ENCODE measurements at places on chromosomes 6 and 20. TPM values are rescaled to one million over a fixed set of nuclear protein-coding genes. Genes with fewer than 3 reads are reported as not detected.

DNA sequence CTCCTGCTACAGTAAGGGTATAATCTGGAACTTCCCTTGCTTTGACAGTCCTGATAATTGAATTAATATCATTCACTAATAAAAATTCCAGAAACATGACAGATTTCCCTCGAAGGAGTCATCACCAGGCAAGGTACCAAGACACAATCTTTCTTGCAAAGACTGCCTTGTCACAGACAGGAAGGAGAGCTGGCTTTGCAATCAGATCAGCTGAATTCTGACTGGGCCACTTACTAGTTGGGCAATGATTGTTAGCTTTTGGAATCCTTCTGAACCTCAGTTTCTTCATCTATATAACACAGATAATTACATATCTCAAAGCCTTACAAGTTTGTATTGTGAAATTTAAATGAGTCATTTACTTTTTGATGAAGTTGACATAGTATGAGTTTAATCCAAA, 344.2 kb downstream of the RFPL4B start:
- no peak for DNase-seq

DNA sequence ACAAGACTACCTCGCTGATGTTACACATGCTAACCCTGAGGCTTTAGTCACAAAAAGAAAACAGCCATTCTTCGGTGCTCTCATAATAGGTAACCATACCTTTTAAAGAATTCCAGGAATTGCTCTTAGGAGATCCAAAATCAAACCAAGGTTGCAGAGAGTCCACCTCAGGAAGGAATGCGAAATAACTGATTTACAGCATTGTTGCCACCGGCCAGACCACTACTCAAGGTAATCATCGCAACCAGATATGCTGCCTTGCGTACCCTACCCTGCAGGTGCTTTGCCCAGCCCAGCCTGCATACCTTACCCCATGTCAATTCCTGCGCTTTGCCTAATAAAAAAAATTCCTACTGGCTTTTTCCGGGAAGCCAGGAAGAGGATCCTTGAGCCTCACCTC, 27.0 kb downstream of the NUP153 start:
- DNase-seq, result no peak

DNA sequence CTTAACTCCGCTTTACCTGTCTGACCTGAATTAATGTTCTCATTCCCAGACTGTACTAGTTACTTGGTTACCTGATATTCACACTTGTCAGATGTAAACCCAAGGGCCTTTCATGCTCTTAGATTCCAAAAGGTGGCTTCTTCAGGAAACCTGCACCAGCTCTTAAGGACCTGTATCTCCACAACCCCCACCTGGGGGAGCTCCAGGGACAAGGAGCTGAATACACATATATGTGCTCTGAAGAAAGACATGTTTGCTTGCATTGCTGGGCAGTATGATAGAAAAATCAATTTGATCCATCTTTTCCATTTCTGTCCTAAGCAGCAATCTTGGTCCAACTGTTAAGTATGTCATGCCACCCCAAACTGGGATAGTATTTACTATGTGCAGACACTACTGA, 64.8 kb upstream of the POU3F2 start:
- DNase-seq, result no peak

DNA sequence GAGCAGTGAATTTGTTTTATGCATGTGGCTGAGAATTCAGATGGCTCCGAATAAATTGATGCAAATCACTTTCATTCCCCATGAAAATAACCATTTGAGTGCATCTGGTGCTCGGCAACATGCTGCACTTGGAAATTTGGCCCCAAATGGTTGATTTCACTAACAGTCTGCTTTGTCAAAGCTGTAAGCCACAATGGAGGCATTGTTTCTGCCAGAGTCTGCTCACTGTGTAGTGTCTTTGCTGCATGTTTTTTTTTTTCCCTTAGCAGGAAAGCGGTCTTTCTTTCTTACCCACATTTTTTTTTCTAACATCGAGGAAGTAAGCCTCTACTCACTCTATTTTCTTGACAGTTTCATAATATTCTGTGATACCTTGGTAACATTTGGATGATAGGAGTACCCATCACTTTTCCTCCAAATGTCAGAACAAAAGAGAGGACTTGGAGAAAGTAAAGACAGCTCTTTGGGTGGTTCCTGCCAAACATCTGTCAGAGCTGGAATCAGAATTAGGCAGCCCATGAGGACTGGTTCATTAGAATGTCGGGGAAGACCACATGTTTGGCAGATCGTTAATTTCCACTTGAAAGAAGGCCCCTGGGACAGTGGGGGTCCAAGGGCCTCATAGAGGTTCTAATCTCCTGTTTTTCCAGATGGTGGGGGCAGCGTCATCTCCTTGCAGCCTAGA, 149.5 kb downstream of the DOK5 start:
- DNase-seq, result no peak

DNA sequence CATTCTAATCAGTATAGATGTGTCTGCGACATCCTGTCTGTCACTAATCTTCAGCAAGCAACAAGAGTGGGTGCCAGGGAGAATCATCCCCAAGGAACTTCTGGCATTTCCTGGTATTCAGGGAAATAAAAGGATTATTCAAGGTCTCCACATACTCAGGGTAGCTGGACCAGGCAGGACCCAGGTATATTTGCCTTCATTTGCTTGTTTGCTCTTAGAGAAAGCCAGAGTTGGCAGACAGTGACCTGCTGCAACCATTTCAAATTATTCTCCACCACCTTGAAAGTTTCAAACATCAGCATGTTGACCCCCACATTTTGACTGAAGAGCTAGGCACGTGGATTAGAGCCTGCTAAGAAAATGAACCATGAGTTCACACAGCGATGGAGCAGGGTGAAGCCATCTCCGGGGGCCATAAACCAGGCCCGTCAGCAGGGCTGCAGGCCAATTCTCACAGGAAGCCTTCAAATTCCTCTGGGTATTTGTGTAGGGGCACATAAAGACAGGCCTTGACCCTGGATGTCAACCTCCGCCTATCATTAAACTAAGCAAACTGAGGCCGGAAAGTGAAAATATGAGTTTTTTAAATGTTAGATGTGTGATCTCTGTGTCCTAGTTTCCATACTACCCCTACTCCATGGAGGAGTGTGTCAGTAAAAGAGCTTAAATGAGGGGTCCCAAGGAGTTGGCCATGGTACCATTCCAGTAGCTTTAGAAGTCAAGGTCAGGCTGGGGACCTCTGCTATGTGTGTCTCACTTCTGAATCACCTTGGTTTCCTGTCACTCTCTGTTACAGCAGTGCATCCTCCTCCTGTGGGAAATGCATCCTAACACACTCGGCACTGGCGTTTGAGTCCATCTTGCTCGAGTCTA, 32.9 kb downstream of the TRAM2 start:
- no peak for DNase-seq

Gene ARHGAP18
- polyA plus RNA-seq, result 40.4 TPM

DNA sequence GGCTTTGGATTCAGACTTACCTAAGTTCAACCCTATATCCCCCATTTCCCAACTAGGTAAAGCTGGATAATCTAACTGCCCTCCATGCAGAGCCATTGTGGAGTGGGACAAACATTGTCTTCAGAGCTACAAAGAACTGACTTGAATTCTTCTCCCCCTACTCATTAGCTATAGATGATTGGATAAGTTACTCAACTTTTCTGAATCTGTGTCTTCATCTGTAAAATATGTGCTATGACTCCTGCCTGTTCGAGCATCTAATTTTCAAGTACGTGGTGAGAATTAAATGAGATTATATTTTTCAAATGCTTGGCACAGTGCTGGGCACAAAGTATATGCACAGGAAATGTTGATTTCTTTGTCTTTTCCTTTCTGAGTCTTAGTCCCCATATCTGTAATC, 240.3 kb upstream of the TCF21 start:
- no peak for DNase-seq

DNA sequence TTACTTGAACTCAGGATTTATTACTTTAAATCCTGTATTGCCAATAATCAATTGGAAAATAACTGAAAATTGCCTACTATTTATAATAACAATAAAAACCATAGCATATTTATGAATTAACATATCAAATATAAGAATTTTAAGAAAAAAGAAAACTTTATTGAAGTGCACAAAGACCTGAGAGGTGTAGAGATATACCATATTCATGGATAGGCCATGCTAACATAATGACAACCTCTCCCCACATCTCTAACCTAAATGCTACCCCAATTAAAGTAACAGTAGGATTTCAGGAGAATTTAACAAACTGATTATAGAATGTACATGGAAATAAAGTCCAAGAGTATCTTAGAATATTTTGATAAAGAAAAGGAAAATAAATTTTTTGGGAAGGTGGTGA, 5.1 kb upstream of the HLA-DMB start:
- DNase-seq, result no peak

GRCh38 chr20:13243826-13244376, 22.8 kb downstream of the ISM1 start:
- DNase-seq, result no peak

- DNase-seq, result no peak
These were observed 20.6 kb upstream of the FABP7 start for GRCh38 chr6:122758927-122759334.

DNA sequence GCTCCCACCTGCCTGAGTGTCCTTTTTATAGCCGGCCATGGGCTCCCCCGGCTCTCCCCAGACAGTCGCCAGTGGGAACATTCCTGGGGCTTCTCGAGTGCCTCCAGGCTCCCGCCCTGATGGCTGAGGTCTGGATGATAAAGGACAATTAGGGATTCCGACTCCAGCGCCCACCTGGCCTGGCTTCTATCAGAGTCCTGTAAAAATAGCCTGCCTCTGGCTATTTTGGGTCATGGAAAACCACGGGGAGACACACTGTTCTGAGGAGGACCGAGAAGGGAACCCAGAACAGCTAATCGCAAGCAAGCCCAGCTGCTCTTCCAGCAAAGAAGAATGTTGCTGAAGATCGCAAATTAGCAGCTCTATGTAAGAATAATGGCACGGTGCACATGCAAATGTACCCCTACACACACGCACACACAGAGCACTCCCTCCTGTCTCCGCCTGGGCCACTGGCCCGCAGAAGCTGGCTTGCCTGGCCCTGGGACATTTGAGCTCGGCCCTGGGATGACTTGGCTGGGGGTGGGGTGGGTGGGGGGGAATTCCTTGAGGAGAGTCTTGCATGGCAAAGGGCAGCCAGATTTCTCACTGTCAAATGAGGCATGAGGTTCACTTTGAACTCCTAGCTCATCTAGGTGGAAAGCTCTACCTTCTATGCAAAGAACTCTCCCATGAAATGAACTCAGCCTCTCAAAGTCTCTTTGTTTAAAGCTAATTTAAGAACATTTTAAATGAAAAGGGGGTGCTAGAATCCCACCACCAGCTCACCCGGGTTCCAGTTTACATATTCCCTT, 55.3 kb downstream of the CTCFL start:
- DNase-seq, result no peak
